ENCODE measurements at places on chromosomes 6 and 20.

DNA sequence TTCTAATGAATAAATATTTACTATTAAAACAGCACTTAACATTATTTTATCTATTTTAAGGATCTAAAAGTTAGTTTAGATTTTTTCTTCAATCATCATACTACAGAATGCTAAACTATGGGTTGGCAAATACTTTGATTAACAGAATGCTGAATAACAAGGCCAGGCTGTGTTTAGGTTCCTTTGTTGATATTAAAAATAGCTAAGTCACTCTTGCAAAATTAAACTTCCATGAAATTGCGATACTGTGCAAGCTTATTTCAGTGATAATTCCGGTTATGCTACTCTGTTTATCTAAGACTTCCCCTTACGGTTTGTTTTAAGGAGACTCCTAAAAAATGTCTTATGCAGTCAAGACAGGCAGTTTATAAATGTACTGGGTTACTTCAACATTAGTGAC, 2.8 kb downstream of the RNF24 start:
- DNase-seq = no peak

- DNase-seq = no peak
Observed at GRCh38 chr6:17842934-17843821, 136.5 kb upstream of the NUP153 start.

DNA sequence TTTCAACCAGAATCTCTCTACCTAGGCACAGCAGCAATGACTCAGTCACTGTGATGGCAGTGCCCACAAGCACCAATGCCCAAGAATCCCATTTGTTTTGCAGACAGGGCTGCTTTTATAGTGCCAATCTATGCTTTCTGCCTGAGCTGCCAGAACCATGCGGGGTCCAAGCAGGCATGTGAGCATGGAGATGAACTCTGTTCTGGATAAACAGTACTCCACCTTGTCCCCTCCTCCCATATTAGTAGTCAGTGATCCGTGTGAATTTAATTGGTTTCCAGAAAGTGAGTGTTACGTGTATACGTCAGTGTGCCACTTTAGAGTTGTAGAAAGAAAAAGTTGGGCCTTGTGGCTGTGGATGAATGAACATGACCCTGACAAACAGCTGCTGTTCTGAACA, 79.4 kb downstream of the SASH1 start:
- no peak for DNase-seq

DNA sequence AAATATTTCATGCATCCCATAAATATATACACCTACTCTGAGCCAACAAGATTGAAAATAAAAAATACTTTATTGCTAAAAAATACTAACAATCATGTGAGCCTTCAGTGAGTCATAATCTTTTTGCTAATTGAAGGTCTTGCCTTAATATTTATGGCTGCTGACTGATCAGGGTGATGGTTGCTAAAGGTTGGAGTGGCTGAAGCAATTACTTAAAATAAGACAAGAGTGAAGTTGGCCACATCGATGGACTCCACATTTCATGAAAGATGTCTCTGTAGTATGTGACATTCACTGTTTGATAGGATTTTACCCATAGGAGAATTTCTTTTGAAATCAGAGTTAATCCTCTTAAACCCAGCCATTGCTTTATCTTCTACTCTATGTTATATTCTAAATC, 11.1 kb downstream of the TRDN start:
- DNase-seq = no peak

GRCh38 chr20:50029697-50030461, 47.1 kb downstream of the SNAI1 start:
- no peak for DNase-seq

Data from right hindlimb (tissue), 1 donor.